Stimulated activated CD8-positive, alpha-beta memory T cell treated with anti-CD3 and anti-CD28 coated beads, Interleukin-7, amount 100 ng/mL, for 4 hours (primary cell): ENCODE measurements at places on chromosomes 4 and X.

DNA sequence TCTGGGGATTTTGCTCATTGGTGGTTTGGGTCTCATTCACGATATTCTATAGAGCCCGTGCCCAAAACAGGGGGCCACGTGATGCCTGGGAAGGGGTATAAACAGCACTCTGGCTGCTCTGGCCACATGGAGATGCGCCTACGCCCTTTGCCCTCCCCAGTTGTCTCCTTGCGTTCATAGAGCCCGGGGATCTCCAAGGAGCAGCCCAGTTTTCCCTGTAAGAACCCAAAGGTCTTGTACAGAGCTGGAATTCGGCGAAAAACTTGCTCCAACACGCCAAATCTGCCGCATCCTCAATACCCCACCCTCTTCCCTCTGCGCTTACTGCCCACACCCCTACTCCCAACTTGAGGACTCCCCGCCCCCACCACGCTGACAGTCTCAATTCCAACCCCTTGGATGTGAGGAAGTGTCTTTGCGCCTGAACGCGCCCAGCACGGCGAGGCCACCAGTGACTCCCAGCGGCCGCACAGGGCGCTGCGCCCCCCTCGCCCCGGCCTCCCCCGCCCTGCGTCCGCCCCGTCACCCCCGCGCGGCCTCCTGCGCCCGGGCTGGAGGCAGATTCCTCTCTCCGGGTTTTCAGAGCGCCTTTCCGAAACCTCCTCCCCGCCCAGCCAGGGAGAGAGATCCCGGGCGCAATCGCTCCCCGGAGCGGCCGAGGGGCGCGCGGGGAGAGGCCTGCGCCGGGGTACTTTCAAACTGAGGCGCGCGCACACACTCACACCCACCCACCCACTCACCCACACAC lies at the start of gene NHS:
Gene NHS (plus strand): TSS at position 582 of the 748 bp plus-strand sequence. CDS start 558 bp downstream, outside the sequence.
- no peak for DNase-seq

DNA sequence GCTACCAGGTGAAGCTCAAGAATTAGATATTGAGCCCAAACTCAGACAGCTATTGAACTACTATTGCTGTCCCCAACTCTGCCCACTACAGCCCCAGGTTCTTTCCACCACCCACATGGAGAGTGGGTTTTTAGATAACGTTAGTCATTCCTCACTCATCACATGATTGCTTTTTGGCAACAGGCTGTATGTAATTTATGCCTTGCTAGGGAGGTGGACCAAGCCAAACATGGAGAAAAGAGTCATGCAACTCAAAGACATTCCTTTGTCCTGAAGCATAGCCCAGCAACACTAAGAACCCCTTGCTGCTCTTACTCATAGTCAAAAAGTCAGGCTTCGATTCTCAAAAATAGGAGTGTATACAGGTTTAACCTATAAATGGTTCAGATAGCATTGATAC lies 275.9 kb upstream of the VCX3A start:
- DNase-seq, result no peak

- DNase-seq, result no peak
These were observed 544.6 kb upstream of the HS3ST1 start for GRCh38 chr4:11973270-11973669.

DNA sequence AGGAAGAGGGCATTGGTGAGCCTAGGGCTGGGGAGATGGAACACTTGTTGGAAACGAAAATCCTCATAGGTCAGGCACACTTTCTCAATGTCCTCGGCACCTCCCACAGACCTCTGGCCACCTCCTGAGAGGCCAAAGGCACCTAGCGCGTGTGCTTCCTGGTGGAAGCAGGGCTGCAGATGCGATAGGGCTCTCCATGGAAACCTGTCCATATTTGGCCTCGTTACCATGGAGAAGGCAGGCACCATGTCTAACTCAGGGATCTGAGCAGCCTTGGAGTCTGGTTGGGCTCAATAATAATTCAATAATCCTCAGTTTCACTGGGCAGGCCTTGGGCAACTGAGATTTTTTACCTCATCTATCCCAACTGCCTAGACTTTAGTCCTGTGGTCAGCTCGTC lies 58.3 kb downstream of the RAI2 start:
- no peak for DNase-seq

GRCh38 chr4:147361726-147362125 lies 119.2 kb upstream of the EDNRA start:
- DNase-seq, result no peak

DNA sequence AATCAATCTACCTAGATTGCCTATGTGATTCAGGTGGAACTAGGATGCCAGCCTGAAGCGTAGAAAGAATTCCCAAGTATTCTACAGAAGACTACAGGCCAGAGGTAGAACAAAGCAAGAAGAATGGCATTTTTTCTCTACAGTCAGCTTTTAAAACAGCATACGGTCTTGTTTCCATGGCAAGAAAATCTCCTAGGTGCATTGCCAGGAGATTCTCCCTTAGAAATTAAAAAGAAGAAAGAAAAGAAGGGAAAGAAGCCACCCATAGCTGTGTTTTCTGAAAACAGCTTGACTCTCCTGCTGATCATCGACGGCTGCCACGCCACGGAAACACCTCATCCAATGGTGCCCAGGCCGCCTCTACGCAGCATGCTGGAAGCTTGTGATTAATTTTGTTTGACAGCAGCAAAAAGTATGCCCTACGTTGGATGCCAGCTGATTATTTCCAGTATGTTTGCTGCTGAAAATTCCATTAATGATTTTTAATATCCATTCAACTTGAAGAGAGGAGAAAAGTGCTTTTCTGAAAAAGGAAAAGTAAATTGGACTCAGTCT lies 24.1 kb downstream of the ANK2 start:
- DNase-seq, result no peak

- no peak for DNase-seq
These were observed 47.6 kb downstream of the CRMP1 start for GRCh38 chr4:5845035-5845905.

DNA sequence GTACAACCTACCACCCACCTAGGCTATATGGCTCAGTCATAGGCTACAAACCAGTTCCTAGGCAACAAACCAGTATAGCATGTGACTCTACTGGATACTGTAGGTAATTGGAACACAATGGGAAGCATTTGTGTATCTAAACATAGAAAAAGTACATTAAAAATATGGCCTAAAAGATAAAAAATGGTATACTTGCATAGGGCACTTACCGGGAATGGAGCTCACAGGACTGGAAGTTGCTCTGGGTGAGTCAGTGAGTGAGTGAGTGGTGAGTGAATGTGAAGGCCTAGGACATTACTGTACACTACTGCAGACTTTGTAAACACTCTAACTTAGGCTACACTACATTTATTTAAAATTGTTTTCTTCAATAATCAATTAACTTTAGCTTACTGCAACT lies 139.2 kb upstream of the RBPJ start:
- no peak for DNase-seq

DNA sequence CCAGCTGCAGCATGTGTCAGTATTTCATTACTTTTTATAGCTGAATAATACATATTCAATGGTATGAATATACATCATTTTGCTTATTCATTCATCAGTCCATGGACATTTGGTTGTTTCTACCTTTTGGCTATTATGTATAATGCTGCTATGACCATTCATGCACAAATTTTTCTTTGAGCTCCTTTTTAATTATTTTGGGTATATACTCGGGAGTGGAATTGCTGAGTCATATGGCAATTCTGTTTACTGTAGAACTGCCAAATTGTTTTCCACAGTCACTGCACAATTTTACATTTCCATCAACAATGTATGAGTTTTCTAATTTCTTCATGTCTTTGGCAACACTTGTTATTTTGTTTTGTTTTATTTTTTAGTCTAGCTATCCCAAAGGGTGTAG lies 405.9 kb upstream of the PITX2 start:
- DNase-seq, result no peak

GRCh38 chr4:3527101-3527913 lies 4.9 kb downstream of the LRPAP1 start:
- no peak for DNase-seq

DNA sequence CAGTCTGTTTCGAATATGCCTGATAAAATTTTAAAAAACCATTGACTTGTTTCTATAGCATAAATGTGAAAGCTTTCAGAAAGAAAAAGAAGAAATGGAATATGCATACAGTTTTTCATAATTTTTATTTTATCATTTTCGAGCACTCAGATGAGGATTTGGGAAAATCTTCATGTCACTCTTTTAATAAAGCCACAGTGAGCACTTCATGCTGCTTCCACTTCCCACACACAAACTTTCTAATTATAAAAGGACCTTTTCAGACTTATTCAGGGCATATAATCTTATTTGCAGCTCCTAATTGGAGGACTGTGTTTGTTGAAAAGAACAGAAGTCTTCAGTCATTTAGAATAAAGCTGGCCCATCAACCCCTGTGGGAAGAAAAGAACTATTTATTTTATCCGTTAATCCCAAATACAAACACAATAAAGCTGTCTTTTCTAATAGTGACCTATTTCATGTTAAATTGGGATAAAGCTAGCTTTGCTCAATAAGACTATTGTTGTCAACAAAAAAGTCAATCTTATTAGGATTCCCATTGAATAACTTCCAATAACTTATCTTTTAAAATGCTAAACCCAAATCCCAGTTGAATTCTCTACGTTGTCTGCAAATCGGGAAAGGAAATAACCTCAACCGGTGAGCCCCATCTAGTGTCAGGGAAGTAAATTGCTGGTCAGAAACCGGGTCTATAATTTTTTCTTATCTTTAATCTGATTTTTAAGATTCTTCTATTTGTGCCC lies 211.5 kb downstream of the PDGFRA start:
- no peak for DNase-seq

DNA sequence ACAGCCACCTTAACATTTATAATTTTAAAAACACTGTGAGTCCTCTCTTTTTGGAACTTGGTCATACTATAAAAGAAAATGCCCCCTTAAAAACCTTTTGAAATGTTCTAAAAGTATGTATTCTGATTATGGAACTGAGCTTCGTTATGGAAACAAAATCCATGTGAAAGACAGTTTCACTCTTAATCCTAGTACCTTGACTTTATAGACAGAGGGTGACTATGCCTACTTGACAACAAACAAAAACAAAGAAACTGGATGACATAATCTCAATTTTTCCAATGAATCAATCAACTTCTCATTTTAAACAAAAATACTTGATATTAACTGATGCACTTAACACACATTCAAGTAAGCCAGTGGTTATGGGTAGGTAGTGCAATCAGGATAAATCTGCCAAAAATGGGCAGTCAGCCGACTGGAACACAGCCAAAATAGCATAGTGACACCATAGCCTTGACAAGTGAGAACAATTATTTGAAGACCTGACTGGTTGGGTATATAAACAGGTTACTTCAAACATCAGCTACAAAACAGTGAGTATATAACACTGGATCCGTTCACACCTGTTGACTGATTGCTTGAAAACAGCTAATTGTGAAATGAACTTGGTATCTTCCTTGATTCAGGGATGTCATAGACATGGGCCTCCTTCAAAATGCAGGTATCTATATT lies 265.5 kb downstream of the PPP3CA start:
- DNase-seq, result no peak

DNA sequence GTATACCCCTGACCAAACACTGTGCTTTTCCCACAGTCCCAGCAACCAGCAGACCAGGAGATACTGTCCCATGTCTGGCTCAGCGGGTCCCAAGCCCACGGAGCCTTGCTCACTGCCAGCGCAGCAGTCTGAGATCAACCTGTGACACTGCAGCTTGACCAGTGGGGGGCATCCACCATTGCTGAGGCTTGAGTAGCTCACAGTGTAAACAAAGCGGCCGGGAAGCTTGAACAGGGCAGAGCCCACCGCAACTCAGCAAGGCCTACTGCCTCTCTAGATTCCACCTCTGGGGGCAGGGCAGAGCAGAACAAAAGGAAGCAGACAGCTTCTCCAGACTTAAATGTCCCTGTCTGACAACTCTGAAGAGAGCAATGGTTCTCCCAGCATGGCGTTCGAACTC lies 58.1 kb downstream of the SLC10A6 start:
- DNase-seq, result no peak

- no peak for DNase-seq
These were observed 19.7 kb downstream of the TRIM2 start for GRCh38 chr4:153223930-153224329.

GRCh38 chrX:68978255-68978654 lies 149.4 kb downstream of the EFNB1 start:
- DNase-seq, result no peak

DNA sequence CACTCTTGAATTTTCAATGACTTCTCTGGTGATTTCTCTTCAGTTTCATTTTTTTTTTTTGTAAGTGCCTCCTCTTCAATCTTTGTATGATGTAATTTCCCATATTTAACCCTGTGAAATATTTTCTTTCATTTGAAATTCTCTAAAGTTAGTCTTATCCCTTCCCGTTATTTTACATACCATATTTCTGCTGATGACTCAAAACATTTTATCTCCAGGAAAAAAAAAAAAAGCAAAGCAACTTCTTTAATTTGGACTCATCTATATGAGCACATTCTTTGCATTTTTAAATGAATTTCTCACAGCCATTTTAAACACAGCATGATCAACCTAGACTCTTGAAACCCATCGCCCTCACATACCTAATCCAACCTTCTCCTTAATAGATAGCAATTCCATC lies 1831.4 kb downstream of the ARAP2 start:
- DNase-seq, result no peak

DNA sequence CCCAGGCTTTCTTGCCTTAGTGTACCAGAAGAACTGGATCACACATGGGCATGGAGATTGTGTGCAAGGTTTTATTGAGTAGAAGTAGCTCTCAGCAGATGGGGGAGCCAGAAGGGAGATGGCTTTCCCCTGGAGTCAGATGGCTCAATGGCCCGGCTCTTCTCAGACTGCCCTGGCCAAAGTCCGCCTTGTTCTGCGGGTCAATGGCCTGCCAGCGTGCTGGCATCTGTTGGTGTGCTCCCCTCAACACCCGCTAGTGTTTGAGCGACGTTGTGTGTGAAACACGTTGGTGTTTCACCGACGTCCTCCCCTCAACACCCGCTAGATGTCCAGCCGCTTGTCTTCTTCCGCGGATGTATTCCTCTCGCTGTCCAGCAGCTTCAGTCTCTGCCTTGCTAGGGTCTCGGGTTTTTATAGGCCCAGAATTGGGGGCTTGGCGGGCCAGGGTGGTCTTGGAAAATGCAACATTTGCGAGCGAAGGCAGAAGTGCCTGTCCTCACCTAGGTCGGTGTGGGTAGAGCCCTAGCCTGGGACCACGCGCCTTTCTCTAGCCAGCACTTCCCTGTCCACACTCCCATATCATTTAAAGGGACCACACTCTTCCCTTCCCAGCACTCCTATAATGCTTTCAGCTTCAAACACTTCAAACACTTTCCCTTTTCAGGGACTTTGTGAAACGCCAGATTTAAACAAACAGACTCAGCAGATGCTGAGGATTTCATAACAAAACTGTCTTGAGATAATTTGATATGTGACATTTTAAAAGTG lies 21.1 kb upstream of the PRKG2 start:
- DNase-seq, result no peak

DNA sequence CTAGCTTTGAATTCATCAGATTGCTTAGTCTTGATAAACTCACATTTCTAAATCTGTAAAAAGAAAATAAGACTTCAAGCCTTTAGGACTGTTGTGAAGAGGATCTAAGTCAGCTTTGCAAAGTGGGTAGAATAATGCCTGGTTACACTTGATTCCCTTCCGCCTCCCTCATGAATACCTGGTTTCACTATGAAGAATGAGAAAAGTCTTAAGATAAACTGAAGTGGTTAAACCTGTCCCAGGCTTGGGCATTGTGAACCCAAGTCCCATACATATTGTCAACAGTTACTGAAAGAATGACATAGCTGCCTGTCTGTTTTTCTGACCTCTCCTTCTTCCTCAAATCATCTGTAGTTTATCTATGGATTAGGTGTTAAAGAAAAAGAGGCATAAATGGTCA lies 16.7 kb upstream of the GBA3 start:
- no peak for DNase-seq
